ENCODE measurements at places on chromosomes 11 and 22.
A peak's percentile ranks its signal among the peaks of the same experiment; 100 is the strongest.

- DNase-seq, result no peak
Observed at GRCh38 chr11:19511413-19512183, 201.0 kb upstream of the NAV2 start.

DNA sequence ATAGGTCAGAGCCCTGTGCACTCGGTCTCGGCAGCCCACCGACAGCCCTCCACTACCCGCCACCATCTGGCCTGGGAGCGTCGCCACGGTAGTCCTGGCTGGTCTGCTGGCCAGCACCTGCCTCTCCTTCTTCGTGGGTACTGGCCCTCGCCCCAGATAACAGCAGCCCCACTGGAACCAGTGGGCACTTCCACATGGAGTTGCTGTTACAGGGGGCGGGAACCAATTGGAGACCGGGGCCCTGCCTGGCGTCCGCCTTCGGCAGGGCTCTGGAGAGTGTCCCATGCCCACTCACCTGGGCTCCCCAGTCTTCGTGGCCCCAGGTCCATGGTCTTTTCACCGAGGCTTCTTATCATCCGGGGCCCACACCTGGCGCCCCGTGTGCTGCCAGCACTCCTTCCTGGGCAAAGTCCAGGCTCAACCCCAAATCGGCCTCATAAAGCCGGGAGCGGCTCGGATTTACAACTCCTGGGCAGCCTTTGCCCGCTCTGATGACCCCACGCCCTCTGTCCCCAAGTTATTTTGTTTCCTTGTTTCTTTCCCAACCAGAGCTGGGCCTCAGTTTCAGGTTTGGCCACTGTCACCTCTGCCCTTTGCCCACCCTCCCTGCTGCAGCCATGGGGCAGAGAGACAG is 12.9 kb upstream of the EHD1 start:
- DNase-seq, result no peak

DNA sequence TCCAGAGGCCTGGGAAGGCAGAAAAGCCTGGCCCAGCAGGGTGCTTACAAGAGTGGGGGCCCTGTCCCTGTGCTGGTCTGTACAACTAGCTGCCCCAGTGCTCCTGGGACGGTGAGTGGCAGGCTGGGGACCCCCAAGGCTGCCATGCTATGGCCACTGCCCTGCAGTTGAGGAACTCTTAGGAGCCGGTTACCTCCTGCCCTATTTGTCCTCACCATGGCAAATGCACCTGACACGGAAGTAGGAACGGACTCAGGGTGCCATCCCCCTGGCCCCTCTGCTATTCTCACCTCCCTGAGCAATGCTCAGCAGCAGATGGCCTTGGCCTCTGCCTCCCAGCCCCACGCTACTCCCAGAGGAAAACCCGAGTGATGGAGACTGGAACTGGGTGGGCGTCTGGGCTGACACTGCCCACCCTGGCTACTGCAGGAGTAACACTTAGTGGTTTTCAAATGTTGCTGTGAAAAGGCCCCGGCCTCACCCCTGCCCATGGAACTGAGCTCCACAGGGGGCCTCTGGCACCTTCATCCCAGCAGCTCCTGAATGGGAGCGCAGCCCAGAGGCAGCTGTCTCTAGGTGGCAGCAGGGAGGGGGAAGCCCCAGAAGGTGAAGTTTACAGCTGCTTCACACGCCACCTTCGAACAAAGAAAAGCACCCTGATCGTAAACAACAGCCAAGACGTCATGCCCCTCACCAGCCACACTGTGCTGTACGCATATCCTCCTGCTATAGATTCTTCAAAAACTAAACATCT is 105.3 kb downstream of the CTTN start:
- no peak for DNase-seq

DNA sequence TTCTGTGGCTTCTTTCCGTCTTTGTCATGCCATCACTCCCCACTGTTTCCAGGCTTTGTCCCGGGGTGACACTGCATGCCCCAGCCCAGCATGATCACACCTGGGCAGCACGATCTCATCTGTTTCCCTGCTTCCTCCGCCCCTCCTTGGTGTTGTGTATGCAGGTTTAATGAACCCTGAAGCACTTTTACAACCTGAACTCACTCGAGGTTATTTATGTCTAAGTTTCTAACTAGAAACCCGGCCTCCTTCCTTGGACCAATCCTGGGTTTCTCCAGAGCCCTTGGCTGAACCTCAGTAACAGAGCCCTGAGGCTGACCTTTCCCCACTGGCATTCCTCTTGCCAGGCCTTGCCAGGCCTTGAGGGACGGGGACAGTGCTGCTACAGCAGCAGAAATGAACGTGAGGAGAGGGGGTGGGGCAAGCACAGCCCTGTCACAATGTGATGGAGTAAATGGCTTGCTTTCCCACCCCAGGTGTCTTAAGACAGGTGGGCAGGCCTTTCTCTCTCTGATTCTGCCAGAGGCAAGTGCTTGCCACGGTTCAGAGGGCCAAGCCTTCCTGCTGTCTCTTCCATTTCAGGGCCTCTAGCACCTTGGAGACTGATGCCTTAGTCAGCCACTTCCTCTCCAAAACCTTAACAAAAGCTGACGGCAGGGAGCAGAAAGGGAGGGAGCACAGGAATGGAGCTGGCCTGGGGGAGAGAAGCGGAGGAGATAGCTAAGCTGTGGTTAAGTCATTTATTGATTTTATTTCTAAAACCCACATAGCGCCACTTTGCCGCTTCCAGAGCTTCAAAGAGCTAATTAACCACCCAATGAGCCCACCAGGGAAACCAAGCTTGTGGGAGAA is 3.1 kb upstream of the PYGM start:
- DNase-seq, result no peak

GRCh38 chr11:111370270-111370901 is 8.7 kb downstream of the POU2AF1 start:
- DNase-seq, result no peak

GRCh38 chr11:65918211-65919140 is at the start of gene C11orf68:
Gene C11orf68, minus strand, starts transcription at chr11:65919062. Its CDS starts 31 bp downstream, at chr11:65919031.
- DNase-seq, result no peak

DNA sequence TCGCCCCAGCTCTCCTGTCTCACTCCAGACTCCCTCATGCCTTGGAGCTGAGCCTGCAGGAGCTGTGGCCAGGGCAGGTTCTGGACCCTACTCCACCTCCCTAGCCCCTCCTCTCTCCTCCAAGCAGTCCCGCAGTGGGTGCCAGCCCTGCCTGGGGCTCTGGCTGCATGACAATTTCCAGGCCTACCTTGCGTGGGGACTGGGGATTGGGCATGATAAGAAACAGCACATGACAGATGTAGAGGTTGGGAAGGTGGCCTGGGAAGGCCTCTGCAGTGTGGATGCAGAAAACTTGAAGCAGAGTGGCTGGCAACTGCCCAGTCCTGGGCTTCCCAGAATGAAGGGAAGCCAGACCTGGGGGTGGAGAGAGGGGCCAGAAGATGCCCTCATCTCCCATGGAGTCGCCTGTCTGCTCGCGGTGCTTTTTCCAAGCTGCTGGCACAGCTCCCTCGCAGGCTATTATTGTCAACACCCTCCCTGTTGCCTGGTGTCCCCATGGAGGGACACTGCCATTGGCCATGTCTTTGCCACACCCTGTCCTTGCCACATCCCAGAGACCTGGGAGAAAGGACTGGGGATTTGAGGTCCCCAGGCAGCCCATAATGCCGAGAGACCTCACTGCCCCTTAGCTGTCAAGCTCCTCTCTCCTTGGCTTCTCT is 48.9 kb upstream of the CDON start:
- no peak for DNase-seq

- no peak for DNase-seq
Observed at GRCh38 chr11:73396985-73397384, 20.8 kb downstream of the RELT start.

DNA sequence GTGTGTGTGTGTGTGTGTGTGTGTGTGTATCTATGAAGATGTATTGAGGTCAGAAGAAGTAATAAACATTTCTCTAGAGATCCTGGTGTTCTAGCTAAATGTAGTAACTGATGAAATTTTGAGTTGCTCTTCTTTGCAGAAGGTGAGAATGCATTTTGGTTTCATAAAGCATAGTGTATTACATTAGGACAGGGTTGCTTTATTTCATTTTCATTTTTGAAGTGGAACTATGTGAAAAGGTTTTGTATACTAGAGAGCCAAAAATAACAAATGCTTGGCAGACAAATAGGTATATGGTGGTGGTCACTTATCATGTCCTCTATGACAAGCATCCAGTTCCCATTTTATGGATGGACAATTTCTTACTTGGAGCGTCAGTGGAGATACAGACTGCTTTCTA is 99.0 kb downstream of the CASP12 start:
- no peak for DNase-seq

DNA sequence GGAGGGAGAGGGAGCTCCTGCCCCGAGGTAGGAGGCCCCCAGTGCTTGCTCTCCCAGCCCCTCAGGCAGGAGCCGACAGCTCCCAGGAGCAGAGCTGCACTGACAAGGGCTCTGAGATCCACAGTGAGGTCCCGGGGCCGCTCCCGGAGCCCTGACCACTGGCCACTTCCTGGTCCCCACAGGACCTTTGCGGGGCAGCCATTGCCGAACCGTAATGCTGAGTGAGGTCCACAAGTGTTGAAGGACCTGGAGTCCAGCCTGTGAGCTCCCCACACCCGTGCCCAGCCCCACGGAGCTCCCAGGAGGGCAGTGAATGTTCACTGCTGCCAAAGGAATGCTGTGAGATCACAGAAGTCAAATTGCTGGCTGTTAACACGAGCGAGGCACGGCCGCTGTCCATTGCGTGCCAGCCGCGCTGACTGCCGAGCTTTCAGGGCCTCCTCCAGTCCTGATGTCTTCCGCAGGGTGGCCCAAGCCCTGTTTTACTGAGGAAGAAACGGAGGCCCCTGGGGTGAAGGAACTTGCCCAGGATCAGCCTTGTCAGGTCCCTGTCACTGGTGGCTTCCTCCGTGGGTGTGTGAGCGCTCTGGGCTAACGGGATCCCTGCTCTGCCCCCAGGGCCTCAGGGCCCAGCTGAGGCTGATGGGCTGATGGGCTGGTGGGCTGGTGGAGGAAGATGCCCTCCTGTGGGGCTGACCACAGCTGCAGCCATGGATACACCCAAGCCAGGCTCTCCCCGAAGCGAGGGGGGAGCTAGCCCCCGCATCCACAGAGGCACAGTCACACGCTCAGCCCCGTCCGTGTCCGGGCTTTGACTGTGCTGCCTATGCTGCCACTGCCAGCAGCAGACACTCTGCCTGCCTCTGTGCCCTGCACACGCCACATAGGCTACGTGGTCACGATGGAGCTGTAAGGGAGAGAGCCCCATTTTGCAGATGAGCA is 70.8 kb downstream of the WNT7B start:
- DNase-seq, result no peak

DNA sequence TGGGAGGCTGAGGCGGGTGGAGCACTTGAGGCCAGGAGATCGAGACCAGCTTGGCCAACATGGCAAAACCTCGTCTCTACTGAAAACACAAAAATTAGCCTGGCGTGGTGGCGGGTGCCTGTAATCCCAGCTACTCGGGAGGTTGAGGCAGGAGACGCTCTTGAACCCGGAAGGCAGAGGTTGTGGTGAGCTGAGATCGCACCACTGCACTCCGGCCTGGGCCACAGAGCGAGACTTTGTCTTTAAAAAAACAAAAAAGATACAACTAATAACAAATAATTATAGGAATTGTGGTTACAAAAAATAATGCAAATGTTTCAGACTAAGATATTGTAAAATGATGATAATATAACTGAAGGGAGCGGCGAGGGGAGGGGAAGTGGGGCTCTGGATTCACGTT is 90.3 kb upstream of the RTL6 start:
- DNase-seq, result no peak

DNA sequence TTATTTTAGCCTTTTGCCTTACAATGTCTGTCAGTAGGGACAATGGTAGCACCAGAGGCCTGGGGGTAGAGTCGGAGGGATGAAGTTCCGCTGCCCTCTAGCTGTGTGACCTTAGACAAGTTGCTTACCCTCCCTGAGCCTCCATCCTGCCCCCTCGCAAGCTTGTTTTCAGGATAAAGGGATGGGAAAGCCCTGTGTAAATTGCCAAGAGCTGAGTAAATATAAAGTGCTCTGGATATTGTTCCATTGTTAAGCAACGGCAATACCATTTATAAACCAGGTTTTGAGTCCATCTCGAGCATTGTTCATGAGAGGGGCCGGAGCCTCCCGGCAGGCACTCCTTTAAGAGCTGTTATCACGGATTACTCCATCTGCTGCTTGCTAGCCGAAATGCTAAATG is 72.9 kb downstream of the ZBTB16 start:
- DNase-seq, result no peak

GRCh38 chr22:29385748-29386147 is 2.6 kb downstream of the AP1B1 start:
- peak; percentile 50 for DNase-seq

GRCh38 chr11:77092382-77092781 is 10.3 kb upstream of the OMP start:
- DNase-seq, result no peak

DNA sequence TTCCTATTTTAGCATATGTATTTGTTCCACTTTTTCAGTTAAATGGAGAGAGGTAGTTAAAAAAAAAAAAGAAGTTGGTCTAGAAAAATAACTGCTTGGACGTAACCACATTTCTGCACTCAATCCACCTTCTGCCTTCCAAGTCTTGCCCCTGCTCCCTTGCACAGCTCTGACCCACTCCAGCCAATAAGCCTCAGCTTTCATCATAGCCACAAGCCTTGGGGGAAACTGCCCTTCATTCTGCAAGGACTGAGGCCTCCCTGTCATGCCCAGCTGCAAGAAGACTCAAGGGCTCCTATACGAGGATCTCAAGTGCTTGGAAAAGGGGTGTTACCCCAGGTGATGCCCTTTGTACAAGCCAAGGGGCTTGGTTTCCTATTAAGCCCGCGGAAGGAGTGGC is 36.0 kb upstream of the OAF start:
- DNase-seq, result no peak

- DNase-seq, result peak; percentile 73
Observed at GRCh38 chr11:111565114-111565720, 24.7 kb downstream of the LAYN start.

DNA sequence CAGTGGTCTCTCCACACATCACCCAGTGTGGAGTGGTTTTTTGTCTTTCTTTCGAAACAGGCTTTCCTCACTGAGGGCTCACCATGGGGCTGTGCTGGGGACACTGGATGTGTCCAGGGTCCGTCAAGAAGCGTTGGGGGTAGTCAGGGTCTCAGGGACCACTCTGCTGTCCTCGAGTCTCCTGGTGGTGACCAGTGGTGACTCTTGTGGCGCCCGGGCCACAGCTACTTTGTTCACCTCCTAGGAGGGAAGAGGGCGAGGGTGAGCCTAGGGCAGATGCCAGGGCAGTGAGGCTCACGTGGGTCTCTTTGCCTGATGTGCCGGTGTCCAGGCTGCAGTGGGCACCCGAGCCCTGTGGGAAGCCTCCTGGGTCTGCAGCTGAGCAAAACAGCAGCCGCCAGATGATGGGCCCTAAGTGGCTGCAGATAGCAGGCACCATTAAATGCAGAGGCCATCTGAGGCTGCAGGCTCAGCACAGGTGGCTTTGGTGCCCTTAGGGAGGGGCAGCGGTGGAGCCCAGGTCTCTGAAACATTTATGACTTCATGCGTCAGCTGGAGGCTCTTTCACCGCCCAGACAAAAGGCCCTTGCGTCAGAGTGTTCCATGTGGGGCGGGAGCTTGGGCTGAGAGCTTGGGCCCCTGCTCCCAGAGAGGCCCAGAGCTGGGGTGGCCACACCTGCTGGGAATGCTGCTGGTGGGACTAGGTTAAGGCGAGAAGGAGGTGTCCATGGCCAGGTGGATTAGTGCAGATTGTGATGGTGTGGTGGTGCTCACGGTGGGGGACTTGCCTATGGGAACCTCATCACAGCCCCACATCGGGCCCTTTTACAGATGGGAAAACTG is 29.5 kb downstream of the KCNQ1 start:
- DNase-seq, result no peak

Measured in Kasumi-1 (cell line).